Activated naive CD4-positive, alpha-beta T cell treated with anti-CD3 and anti-CD28 coated beads, Interleukin-2, amount 50 U/mL, for 72 hours (primary cell): ENCODE measurements at places on chromosomes 16 and 17.

- DNase-seq, result no peak
These were observed 19.8 kb downstream of the CARD14 start for GRCh38 chr17:80189611-80190010.

GRCh38 chr16:52066962-52067361 is 480.0 kb downstream of the TOX3 start:
- DNase-seq, result no peak

GRCh38 chr17:13759518-13760335 is 158.0 kb upstream of the HS3ST3A1 start:
- DNase-seq, result no peak

DNA sequence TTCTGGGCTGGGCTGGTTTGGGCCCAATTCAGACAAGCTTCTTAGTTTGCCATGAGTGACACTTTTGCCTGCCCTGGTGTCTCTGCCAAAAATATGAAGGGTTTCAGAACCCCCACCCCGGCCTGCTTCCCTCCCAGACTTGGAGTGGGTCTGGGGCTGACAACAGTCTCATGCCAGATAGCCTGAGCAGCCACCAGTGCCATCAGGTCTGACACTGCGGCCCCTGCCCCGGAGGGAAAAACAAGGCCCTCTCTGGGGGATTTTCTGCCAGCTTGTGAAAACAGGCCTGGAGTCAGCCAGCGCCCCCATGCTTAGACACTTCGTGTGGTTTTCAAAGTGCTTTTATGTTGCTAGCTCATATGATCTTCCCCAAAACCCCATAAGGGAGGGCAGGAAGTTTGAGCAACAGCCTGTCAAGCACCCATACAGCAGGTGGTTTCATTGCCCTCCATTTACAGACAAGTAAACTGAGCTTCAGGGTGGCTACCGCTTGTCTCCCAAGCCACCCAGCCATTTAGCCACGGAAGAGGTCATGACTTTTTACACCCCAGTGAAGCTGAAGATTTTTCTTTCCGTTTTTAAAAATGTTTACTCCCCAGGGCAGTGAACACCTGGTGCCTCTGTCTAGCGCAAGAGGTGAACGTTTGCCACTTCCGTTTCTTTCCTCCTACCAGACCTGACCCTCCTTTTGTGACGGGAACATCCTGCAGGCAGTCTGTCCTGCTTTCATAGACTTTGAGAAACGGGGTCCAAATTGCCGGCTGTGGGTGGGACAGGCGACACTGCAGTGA is 300.6 kb downstream of the SEC14L1 start:
- peak; percentile 85 for DNase-seq

GRCh38 chr17:27764589-27764988 is 35.7 kb downstream of the NOS2 start:
- no peak for DNase-seq
